CD4-positive, alpha-beta T cell treated with Interleukin-12 subunit alpha and Interleukin-12 subunit beta, for 1 hour (primary cell): ENCODE measurements at places on chromosomes 16 and 17.

DNA sequence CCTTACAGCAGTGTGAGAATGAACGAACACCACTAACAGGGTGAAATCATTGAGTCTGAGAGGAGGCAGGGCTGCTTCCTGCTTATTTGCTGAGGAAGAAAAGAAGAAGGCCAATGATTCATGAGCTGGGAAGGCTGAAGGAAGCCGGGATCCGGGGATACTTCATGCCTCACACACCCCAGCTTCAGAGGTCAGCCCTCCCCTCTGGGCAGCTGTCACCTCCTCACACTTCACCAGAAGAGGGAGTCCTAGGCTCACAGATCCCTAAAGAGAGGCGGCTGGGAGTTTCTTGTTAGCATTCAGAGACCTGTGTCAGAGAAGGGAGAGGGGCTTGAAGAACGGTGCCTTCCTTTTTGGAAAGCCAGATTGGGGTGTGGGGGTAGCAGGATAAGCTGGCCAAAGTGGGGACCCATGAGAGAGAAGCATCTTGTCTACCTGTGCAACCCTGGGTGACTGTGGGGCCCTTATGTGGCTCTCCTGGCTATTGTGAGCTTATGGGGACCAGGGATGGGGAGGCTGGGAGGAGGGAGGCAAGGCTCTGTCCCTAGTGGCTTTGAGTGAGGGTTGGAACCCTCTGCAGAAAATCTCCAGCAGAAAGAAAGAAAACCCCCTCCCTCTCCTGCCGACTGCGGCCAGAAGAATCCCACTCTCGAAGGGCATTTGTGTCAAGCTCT lies 94.6 kb downstream of the RGS9 start:
- DNase-seq = peak; percentile 55

GRCh38 chr16:1651974-1652312 lies 26.1 kb upstream of the JPT2 start:
- DNase-seq = no peak

- DNase-seq = no peak
These were observed 129.1 kb downstream of the FTO start for GRCh38 chr16:53832896-53833544.

DNA sequence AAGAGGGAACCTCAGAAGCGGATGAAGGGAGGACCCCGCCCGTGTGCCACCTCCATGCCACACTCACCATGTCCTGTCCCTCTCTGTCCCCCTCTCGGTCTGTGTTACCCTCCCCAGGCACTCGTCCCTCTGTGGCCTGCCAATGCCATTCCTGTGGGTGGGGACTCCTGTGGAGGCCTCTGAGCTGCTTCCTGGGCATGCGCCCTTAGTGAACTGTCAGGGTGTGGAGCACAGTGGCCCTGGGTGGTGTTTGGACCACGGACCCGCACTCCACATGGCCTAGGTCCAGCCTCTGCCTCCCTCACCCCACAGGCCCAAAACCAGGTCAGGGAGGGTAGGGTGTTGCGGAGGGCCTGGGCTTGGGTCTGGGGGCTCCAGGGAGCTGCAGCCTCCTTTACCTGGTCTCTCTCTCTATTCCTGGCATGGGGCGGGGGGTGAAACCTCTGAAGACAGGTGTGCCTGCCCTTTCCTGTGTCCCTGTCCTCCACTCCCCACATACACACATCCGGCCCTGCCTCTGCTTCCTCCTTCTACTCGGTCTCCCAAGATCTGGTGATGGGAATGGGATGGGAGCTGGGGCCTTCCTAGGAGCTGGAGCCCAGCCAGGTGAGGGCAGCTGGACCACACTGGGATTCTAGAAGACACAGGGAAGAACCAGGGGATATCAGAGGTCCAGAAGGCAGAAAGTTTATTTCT lies 11.5 kb upstream of the PKMYT1 start:
- no peak for DNase-seq

GRCh38 chr17:39276113-39276512 lies 50.4 kb upstream of the STAC2 start:
- DNase-seq = no peak
